ENCODE measurements at places on chromosomes 3 and 15.

DNA sequence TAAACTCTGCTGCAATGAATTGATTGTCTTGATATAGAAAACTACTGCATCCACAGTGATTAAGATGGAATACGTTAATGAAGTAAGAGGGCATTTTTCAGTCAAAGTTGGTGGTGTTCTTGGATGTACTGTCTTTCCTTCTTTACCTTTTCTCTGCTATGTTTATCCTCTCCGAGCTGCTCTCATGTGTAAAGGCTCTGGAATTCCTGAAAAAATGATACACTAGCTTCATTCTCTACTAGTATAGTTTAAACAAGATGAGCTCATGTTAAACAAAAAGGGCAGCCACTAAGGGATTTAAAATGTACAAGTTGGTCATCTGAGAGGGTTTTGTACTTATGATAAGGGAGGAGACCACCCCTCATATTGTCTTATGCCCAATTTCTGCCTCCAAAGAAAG lies 504.6 kb upstream of the NECTIN3 start:
- no peak for DNase-seq

GRCh38 chr3:111956449-111956848 lies 22.4 kb upstream of the ABHD10 start:
- DNase-seq = no peak

- peak; percentile 77 for DNase-seq
Observed at GRCh38 chr3:74267588-74268184, 346.8 kb downstream of the CNTN3 start.

GRCh38 chr3:153246806-153247205 lies 84.8 kb downstream of the RAP2B start:
- no peak for DNase-seq

DNA sequence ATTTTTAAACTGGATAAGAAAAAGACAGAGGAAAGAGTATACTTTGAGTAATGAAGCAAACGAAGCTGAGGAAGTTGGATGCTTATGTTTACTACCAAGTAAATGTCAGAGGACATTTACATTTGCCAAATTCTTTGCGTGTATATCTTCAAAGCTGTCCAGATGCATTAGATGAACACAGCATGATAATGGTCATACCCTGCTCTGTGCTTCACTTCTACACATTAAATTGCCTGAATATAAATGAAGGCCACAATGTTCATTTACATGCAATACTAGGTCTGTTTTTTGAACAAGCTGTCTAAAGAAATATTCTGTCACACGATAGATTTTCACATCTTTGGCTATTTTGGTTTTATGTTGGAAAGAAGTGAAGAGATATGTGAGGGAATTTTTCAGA lies 405.8 kb upstream of the ADAMTS9 start:
- no peak for DNase-seq

DNA sequence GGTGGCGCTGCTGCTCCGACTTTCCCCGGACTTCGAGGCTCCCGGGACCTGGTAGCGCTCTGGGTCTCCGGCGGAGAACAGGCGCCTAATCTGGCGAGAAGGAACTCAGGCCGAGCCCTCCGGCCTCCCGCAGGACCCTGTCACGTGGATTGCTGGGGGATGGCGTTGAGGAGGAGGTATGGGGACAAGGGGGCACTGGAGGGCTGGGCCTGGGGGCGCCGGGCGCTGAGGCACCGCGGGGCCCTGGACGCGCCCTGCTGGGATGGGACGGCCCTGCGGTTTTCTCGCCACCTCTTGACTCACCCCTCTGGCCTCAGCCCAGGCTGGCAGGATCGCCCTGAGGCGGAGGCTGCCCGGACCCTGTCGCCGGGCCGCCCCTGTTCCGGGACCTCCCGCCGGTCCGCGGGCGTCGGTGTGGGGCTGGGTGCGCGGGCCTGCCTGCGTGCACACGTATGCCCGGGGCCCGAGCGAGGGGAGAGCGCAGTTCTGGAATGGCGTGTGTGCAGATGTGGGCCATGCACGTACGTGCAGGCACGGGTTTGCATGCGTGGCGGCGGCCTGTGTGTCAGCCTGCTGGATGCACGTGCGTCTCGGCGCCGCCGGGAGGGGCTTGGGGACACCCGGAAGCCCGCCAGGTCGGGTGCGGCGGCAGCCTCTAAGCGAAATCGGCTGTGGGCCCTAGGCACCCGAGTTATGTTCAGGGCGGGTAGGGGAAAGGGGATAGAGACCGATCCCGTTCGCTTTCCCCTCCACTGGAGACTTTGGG lies 752 bp downstream of the C15orf39 start:
- DNase-seq = peak; percentile 86
